ENCODE measurements at places on chromosomes 16 and 17.

GRCh38 chr17:65430209-65430833 is 131.1 kb downstream of the AXIN2 start:
- no peak for DNase-seq

DNA sequence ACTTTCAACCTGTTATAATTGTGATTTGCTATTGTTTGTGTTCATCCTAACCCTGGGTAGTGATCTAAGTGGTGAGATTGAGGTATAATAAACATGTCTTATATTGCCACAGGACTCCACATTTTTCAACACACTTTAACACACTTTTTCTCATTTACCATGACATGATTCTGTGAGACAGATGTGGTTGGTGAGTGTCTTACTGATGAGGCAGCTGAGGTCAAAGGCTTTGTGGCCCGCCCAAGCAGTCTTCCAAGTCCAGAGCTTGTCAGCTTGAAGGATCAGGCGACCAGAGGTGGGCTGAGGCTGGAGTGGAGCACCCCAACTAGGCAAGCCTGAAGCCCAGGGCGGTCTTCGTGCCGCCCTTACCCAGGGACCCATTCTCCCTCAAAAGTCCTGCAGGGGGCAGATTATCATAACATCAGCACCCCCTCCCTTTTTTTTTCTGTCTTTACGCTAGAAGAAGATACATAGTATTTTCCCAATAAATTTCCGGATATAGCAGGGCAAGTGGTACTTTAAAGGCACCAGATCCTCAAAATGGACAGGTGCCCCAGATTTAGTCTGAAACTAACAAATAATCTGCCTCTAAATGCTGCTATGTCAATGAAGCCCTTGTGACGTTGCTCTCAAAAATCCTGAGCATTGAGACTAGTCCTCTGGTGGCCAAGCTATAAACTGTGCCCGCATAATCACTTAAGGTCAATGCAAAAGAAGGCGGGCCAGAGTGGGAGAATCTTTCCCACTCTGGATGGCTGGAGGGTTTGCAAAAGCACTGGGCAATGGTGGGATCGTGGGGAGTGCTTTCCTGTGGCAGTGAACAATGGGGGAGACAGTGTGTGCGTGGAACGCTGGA is 21.1 kb downstream of the KCTD19 start:
- no peak for DNase-seq

GRCh38 chr17:67067571-67068482 is 23.5 kb downstream of the CACNG1 start:
- no peak for DNase-seq

DNA sequence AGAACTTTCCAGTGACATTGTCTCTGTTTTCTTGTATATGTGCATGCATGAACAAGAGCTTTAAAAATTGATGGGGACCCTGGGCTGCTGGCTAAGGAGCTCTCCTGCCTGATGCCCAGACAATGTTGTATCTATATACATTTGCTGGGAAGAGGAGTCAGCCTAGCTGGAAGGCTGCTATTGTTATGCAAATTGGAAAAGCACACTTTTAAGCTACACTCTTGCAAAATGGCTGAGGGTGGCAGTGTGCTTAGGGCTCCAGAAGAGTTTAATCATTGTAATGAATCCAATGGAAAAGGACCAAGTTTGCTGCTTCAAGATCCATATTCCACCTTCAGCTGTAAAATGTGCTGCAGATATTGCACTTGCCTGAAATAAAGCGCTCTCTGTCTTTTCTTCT is 171.8 kb downstream of the PRKCA start:
- DNase-seq: no peak

GRCh38 chr17:48113201-48113676 is 5.7 kb downstream of the SNX11 start:
- DNase-seq: no peak

Data from fibroblast of upper back skin (primary cell).